ENCODE measurements at places on chromosomes 12 and 14.
A peak's percentile ranks its signal among the peaks of the same experiment; 100 is the strongest.

- DNase-seq = no peak
These were observed 51.7 kb upstream of the RTL1 start for GRCh38 chr14:100955201-100955600.

DNA sequence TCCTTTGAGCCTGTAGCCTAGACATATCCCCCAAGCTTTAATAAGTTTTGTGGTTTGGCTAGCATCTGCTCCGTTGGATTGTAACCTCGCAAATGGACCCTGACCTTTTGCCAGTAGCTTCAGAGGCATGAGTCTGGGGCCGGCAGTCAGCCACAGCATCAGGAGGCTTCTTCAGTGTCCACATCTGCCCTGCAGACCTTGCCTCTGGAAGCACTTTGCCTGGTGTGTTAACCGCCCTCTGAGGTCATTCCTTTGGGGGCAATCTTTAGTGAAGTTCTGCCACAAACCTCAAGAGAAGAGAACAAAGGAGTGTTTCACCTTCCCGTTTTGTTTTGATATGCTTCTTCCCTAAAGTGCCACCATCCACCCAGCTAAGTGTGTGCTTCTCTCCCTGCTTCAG is 71.4 kb downstream of the GNS start:
- no peak for DNase-seq

DNA sequence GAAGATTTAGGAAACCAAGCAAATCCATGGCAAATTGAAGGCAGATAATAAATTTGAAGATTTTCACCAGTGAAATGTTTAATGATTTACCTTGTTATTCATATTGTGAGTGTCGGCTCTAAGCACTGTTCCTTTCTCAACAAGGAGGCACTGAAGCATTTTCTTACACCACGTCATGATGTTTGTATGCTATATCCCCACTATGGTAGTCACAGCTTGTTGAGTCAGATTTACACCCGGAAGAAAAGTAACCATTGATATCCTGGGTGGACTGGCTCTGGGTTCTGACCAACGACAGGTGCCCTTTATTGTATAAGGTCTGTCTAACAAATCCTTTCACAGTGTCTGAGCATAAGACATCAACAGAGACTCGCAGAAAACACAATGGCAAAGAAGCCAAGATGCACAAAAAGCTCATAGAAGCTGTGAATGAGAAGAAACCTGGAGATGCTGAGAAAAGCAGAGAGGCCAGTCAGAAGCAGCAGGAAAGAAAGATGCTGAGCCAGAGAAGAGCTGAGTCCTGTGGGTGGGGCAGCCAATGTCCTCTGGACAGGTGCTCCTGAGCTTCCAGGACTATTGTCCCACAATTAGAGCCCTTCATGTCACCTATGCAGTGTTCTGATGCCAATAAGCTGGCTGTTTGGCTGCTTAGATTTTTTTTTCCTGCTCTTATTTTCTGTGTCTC is 49.7 kb upstream of the ARHGAP5 start:
- DNase-seq = no peak

GRCh38 chr14:77228056-77228455 is 43.0 kb downstream of the NGB start:
- DNase-seq = no peak

- no peak for DNase-seq
These were observed 1.3 kb downstream of the UNG start for GRCh38 chr12:109098651-109099050.

DNA sequence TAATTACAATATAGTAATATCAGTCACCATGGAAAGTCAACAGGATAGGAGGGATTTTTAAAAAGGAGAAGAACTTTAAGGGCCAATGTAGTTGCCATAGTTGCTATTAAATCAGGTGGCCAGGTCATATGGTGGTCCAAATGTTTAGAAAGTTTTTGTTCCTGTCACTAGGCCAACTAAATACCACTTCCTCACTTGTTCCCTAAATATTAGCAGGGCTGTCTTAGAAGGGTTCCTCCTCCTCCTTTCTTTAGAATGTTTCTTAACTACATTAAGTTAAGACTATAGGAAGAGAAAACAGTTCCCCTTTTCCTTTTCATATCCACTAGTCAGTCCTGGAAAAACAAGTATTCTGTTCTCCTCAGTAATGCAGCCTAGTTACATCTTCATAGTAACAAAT is 50.3 kb downstream of the MON2 start:
- peak; percentile 5 for DNase-seq

- no peak for DNase-seq
These were observed 106.2 kb downstream of the DAAM1 start for GRCh38 chr14:59294662-59294992.

DNA sequence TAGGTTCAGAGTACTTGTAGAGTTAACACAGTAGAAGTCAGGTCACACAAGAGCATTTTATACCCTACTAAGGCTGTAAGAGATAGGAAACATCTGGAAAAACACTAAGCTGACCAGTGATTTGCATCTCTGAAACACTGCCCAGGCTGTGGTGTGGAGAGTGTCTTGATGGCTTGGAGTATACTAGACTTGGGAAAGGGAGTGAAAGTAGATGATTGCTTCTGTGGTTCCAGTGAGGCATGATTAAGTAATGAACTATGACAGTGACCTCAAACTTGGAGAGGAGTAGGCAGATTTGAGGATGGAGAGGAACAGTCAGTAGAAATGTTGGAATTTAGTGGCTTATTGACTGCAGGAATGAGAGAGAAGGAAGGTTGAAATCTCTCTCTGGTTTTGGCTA is 201.2 kb downstream of the FLRT2 start:
- peak; percentile 11 for DNase-seq

DNA sequence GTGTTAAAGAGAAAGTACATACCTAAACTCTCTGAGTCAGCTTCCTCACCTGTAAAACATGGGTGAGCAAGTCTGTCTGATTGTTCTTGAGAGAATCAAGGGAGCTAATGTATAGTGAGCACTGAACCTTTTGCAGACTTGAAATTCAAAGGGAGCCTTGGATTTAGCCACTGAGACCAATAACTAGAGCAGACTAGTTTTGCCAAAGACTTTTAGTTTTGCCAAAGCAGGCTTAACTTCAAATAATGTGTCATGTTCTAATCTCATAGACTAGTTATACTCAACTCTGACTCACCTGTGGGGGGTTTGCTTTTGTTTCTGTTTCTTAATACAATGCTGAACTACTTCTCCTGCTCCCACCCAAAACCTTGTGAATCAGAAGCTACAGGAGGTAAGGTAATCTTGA is 123.7 kb downstream of the SLC25A21 start:
- DNase-seq = no peak

GRCh38 chr12:104733717-104734175 is 224.3 kb downstream of the SLC41A2 start:
- no peak for DNase-seq

DNA sequence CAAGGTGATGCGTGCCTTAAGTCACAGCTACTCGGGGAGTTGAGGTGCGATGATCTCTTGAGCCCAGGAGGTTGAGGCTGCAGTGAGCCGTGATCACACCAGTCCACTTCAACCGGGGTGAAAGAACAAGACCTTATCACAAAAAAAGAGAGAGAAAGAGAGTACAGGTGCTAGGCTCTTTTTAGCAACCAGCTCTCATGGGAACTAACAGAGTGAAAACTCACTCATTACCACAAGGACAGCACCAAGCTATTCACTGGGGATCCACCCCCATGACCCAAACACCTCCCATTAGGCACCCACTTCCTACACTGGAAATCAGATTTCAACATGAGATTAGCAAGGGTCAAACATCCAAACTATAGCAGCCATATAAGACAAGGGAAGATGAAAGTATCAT is 164.2 kb downstream of the NDUFA12 start:
- no peak for DNase-seq

GRCh38 chr12:57214398-57214781 is 2.2 kb upstream of the NXPH4 start:
- DNase-seq = no peak

DNA sequence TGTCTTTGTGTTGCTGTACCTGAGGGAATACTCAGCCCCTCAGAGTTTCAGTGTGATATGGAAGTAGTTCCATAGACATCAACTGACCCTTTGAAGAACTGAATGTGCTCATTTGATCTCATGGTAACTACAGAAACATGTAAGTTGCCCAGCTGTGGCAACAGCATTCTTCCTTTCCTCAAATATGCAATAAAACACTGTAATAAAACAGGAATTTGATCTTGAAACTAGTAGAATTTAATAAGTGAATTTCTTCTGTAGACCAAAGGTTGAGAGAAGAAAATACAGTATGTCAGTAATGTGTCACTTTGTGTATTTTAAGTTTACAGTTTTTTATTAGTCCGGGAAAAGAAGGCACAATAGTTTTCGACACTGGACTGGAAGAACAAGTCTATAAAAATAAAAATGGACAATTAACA is 31.9 kb downstream of the KCTD10 start:
- DNase-seq = no peak

DNA sequence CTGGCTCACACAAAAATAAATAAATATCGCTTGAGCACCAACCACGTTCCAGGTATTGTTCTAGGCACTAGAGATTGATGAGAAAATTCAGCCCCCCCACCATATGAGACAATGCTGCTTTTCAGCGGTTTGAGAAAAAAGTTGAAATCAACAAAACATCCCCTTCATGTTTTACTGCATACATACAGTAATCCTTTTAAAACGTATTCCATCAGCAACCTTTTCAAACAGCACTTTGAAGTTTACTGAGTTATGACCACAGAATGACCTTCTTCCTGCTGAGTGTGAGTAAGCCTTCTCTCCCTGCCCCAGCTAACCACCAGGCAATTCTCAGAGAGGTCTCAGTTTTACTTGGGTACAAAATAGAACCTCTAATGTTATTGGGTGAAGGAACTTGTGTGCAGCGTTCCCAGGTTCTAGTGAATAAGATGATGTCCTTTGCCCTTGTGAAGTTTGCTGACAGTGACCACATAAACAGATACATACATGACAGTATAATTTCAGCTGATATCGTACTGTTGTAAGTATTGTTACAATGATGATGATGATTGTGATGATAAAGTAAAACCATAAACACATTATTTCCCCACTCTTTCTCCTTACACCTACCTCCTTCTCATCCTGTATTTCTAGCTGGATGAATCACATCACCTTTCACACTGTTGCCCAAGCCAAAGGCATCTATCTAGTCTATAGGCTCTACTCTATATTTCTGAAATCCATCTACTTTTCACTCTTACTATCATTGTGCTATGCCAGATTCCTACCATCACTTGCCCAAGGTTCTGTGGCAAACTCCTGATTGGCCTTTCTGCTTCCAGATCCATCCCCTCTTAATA is 124.4 kb upstream of the KRR1 start:
- DNase-seq = no peak

GRCh38 chr12:94670898-94671297 is 20.5 kb upstream of the TMCC3 start:
- no peak for DNase-seq

DNA sequence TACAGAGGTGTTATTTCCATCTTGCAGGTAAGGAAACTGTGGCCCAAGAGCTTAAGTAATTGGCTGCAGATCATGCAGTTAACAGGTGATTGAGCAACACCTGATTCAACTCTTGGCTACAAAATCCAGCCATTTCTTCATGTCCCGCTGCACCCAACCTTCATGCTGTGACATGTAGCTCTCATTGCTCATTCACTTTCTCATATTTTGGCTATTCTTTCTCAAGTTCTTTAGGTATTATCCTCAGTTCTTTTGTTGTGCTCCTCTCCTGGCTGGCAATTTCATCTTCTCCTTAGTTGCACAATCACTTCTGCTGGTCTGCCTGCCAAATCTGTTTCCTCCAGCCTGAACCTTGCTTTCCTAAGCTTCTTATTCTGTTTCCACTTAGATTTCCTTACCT is 300.8 kb downstream of the SSPN start:
- no peak for DNase-seq

GRCh38 chr14:55980970-55981369 is 137.2 kb upstream of the PELI2 start:
- DNase-seq = no peak

DNA sequence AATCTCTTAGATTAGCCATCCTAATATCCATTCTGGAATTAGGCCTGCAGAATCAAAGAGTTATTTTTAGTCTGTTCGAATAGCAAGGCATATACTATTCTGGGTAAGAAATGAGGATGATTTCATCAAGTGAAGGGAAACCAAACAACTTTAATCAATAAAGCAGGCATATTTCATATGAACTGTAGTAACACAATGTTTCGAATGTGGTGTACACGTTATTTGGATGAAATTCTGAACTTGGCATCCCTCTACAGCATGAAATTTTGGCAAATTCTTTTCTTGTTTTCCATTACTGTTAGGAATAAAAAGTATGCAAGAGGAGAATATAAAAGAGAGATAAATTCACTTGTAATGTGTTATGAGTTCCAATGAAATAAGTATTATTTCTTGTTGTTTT is 1233.3 kb upstream of the SEL1L start:
- DNase-seq = peak; percentile 45

DNA sequence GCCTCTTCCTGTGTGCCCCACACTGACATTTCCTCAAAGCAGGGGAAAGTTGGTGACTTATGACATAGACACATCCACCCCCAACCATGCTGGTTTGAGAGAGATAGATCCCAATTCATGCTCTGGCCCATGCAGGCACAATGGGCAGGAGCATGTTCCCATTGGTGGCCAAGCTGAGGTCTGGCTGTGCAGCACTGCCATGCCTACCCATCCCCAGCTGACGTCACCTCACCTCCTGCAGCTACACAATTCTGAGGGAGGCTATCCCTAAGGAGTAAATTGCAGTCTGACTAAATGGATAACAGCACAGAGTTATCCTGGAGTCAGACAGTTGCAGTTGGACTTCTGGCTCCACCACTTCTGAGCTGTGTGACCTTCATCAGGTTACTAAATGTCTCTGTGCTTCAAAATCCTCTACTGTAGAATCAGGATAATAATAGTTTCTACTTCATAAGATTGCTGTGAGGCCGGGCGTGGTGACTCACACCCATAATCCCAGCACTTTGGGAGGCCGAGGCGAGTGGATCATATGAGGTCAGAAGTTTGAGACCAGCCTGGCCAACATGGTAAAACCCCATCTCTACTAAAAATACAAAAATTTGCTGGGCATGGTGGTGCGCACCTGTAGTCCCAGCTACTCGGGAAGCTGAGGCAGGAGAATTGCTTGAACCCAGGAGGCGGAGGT is 323.9 kb downstream of the BCL11B start:
- no peak for DNase-seq

DNA sequence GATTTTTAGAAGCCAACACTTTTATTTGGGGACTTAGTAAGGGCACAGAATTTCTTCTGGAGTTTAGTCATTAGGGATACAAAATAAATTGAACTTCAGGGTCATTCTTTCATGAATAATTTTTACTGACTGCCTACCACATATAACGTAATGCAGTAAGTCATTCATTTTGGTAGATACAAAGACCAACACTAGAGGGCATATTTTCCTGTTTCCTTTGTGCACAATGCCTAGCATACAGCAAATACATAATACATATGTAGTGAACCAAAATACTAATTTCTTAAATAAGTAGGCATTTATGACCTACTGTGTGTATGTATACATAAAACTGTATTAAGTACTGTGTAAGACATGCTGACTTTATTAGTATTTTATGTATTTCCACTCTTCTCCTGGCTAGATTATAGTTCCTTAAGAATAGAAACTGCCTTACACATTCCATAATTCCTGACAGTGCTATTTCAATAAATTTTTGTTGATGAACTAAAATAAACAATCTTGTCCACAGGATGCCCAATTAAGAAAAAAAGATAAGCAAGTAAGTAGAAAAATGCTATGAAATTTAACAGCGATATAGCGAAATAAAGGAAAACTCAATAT is 47.9 kb downstream of the PPP1R12A start:
- DNase-seq = no peak
